ENCODE measurements at places on chromosomes 1 and 21.

GRCh38 chr1:40310983-40311642, 6.0 kb downstream of the COL9A2 start:
- DNase-seq = no peak

DNA sequence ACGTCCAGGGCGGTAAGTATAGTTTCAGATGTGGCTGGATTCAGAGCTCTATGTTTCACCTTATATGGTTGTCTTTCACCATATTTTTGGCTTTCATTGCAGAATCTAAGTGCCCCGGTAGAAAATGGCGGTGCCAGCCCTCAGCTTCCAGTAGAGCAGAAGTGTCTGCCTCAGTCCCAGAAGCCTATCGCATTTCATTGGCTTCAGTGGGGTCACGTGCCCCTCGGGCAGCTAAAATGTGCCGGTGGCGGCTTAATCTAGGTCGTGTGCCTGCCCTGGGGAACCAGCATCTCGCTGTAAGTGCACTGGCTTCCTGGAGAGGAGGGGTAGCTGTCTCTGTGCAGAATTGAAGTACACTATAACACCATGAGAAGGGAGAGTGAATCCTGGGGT, 107.4 kb upstream of the MAGI3 start:
- DNase-seq = no peak

DNA sequence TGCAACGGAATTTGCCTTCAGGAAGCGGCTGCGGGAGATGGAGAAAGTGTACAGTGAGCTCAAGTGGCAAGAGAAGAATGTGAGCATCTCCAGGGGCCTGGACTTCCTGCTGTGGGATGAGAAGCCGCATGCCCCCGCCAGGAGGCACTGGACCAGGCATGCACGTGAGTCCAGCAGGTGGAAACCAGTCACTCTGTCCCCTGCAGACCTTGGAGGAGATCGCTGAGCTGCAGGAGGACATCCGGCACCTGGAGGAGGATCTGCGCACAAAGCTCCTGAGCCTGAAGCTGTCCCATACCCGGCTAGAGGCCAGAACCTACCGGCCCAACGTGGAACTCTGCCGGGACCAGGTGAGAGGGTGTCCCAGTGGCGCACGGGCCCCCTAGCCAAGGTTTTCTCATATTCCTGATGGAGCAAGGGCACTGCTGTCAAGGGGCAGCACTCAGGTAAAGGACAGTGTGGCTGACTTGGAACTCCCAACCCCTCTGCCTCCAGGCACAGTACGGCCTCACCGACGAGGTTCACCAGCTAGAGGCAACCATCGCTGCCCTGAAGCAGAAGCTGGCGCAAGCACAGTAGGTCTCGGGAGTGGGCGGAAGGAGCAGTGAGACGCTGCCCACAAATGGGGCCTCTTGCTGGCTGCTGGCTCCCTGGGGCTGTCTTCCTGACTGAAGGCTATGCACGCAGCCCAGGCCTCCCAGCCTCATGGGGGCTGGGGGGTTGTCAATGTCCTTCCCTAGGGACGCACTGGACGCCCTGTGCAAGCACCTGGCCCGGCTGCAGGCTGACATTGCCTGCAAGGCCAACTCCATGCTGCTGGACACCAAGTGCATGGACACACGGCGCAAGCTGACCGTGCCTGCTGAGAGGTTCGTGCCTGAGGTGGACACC, 1.2 kb upstream of the ADPRS start:
- DNase-seq = no peak

- DNase-seq = no peak
Measured at GRCh38 chr1:2210084-2210653, 15.6 kb upstream of the FAAP20 start.

DNA sequence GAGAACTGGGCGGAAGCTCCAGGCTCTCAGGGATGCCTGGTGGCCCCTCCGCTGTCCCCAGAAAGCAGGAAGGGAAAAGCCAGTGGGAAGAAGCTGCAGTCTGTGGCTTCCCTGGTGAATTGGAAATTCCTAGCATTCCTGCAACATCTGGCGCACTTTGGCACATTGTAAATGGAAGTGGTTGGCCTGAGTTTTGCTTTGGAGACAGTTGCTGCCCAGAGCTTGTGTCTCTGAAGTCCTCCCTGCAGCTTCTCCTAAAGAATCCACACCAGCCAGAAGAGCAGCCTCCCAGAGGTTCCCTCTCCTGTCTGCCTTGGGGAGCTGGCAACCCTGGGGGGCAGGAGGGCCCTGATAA, 48.2 kb downstream of the ARHGEF10L start:
- no peak for DNase-seq

GRCh38 chr1:91789273-91789997, 96.5 kb downstream of the TGFBR3 start:
- no peak for DNase-seq
